ENCODE measurements at places on chromosomes 5 and 9.
A peak's percentile ranks its signal among the peaks of the same experiment; 100 is the strongest.

- no peak for DNase-seq
Measured at GRCh38 chr5:170080786-170081445, 24.8 kb upstream of the FOXI1 start.

DNA sequence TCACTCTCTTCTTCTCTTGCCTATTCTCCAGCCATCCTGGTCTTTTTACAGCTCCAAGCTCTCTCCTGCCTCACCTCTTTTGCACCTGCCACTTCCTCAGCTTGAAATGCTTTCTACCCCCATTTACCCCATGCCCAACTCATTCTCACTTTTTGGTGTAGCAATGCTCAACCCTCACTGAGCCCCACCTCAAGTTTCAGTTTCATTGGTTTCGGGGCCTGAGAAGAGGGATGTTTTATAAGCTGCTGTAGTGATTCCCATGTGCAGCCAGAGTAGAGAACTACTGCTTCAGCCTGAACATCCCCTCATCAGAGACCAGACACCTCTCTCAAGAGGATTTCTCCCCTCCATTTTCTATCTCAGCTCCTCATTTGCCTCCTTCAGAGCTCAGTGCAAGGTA lies 45.2 kb upstream of the FYB1 start:
- DNase-seq: no peak

DNA sequence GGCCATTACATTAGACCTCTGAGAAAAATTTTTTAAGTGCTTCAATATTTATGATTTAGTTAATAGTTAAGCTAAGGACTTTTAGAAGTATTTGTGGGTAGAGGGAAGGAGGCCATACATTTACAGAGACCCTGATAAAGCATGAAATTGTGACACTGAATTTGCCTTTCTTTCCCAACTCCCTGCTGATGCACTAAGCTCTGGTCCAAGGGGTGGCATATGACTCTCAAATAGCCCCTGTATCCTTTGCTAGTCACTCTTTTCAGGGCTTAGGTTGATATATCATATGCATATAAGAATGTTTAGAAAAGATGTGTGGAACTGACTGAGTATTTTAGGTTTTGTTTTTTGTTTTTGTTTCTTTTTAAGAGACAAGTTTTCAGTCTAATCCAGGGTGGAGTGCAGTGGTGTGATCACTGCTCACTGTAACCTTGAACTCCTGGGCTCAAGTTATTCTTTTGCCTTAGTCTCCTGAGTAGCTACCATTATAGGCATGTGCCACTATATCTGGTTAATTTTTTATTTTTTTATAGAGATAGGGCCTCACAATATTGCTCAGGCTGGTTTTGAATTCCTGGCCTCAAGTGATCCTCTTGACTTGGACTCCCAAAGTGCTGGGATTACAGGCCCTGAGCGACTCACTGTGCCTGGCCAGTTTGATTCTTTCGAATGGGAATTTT lies 20.5 kb downstream of the KIAA1958 start:
- no peak for DNase-seq

DNA sequence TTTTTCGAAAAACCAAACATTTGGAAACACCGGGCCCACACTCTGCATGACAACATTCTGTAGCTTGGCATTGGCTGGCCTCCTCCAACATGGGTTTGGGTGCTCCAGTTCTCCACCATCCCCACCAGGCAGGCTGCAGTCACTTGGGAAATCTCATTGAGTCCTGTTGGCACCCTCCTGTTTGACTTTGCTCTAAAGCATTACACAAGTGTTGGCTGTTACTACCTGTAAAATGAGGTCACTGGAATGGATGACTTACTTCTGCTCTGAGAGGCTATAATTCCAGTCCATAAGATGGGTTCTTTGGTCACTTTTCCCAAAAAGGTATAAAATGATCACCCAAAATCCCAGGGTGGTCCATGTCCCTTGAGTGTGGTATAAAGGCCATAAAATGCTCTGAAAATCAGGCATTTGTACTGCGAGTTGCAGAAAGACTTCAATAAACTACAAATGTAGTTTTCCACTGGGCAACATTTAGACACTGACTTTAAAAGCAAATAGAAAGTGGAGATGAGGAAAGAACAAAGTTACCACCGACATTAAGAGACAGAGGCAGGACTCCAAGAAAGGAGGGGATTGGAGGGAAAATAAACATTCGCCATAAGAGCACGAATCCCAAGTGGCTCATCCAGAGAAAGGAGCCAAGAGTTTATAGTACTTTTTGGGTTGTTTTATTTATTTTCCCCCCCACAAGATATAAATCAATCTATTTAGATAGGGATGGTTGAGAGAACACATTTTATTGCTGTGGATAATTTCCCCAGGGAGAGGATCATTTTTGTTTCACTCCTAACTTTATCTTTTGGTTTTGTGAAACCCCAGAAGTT lies 295.1 kb downstream of the TLE1 start:
- DNase-seq: no peak

GRCh38 chr5:3604501-3604900 lies 8.9 kb downstream of the IRX1 start:
- DNase-seq: no peak

- no peak for DNase-seq
Measured at GRCh38 chr5:73154208-73155006, 18.6 kb upstream of the TMEM174 start.

GRCh38 chr9:21812946-21813568 lies 10.6 kb downstream of the MTAP start:
- peak; percentile 17 for DNase-seq

- no peak for DNase-seq
Measured at GRCh38 chr5:968881-969280, 39.7 kb upstream of the NKD2 start.

DNA sequence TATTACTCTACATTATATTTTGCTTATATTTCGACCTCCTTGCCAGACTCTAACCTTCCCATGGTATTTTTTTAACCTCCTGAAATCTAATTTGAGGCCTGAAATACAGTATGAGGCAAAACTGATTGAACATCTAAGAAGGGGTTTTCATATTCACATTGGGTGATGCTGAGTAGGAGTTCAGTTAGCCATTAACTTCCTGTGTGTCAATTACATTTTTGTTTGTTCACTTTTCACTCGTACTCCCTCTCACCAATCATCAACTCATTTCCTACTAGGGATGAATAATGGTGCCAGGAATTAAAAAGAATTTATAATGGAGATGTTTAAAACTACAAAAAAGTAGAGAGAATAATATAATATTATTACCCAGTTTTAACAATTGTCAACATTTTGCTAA lies 27.6 kb upstream of the GLRA1 start:
- no peak for DNase-seq

GRCh38 chr9:134980516-134980915 lies 62.8 kb upstream of the FCN1 start:
- no peak for DNase-seq

DNA sequence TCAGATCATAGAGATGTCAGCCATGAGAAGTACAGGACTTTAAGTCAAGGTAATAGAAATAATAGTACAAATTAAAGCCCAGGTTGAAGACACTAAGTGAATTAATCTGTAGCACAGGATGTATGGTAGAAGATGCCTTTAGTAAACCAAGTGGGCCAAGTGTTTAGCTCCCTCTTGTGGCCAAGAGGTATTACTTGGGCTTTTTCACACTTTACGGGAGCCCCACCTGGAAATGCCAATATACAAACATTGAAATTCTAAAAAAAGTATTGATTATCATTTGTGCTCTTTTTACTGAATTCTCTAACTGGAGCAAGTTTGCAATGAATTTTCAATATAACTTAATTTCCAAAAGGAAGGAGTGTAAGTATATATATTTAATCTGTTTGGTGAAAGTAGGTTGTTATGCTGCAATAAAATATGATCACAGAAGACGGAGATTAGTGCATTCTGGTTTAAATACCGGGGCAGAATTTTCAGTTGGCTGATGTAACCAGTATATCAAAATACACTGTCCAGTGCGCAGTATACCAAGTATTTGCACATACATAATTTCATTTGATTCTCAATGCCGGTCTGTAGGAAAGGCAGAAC lies 84.7 kb downstream of the PARP8 start:
- DNase-seq: peak; percentile 46

GRCh38 chr5:136147632-136148031 lies 15.0 kb downstream of the SMAD5 start:
- DNase-seq: no peak

GRCh38 chr9:132507670-132508469 lies 74.5 kb upstream of the BARHL1 start:
- peak; percentile 68 for DNase-seq

Measured in SHP77 (cell line).